ENCODE measurements at places on chromosomes 16 and 17.

DNA sequence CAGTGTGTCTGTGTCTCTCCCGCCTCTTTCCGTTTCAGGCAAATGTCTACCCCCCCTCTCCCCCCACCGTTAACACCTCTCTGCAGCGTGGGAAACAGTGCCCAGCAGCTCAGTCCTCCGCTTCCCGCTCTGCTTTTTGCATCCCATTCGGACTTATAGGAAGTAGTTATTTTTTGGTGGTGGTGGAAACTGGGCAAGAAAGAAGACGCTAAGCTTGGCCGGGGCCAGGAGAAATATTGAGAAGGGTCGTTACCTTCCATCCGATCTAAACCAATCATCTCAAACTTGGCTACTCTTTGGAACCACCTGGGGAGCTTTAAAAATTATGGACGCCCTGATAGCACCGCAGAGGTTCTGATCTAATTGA, 499 bp upstream of the HLF start:
- no peak for DNase-seq

GRCh38 chr16:1082266-1082951, 9.9 kb downstream of the SSTR5 start:
- DNase-seq = no peak

DNA sequence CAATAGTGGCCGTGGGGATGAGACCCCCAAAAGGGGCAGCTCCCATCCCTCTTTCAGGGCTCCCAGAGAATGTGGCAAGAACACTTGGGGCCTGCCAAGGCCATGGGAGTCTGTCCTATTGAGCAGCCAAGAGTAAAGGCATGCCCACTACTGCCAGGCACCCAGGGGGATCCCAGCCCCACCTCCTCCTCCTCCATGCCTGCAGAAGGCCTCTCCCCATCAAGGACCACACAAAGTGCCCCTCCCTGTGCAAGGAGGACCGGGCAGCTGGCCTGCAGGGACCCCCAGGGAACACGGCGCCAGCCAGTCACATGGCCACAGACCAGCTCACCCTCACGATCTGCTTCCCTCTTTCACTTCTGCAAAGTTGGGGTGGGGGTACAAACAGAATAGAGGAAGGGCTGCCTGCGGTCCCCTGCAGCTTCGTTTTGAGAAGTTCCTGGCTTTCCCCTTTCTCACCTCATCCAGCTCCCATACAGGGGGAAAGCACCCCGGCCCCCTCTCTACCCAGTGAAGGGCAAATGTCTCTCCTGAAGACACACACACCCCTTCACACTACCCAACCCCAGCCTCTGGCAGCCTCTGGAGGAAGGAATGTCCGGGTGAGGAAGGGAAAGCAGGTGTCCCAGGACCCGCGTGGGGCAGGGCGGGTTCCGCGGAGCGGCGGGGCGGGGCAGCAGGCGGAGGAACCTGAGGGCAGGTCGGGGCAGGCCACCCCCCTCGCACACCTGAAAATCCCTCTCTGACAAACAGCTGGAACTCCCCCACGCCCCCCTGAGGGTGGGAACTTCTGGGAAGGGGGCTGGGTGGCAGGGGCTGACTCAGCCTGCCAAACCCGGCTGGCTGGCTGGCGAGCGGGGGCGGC, 2.0 kb downstream of the PPP1R9B start:
- DNase-seq = no peak

DNA sequence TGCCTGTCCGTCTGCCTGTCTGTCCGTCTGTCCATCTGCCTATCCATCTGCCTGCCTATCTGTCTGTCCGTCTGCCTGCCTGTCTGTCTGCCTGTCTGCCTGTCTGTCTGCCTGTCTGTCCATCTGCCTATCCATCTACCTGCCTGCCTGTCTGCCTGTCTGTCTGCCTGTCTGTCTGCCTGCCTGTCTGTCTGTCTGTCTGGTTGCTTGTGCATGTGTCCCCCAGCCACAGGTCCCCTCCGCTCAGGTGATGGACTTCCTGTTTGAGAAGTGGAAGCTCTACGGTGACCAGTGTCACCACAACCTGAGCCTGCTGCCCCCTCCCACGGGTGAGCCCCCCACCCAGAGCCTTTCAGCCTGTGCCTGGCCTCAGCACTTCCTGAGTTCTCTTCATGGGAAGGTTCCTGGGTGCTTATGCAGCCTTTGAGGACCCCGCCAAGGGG, 5.6 kb downstream of the GCGR start:
- DNase-seq = no peak

- no peak for DNase-seq
Measured at GRCh38 chr17:14428648-14429029, 127.8 kb downstream of the HS3ST3B1 start.

DNA sequence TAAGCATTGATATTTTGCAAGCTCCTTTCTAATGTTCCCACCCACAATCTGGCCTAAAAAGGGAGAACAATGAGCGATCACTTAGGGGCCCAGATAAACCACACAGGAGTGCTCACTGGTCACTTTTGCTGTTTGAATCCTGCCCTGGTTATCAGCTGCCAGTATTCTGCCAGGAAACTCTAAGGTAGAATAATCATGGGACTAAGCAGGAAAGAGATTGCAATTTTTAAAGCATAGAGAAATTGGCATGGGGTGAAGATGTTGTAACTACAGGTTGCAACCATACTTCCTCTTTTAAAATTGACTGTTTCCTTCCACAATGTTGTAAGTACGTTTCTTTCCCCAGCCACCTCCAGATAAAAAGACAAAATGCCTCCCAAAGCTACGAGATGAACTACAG, 251.2 kb upstream of the CDH11 start:
- DNase-seq = no peak

- DNase-seq = no peak
Measured at GRCh38 chr17:48247038-48247437, 139.5 kb downstream of the SNX11 start.

GRCh38 chr17:40224718-40225550, 5.8 kb downstream of the WIPF2 start:
- no peak for DNase-seq

DNA sequence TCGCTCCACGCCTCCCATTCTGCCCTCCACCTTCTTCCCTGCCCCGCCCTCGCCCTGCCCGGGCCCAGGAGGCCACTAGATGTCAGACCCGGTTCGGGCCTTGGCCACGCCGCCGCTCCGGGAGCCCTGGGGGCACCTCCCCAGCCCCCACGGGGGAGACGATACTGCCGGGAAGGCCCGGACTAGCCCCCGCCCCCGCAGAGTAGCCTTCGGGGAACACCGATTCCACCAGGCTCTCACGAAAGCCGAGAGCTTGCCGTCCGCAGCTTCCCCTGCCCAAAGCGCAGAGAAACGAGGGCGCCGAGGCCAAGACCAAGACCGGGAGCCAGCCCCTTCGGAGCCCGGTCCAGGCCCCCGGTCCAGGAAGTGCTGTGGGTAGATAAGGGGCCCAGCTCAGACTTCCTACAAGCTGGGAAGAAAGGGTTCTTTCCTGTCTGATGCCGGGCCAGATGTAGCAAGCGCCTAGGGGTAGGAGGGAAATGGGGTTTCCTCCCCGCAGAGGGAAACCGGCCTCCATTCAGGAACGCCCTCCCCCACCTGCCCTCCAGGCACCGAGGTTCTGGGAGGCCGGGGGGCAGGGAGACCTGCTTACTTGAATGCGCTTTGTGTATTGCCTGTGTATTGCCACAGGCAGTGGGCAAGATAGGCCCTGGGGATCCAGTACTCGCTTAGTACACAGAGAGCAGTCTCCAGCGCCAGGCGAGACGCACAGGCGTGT, 806 bp upstream of the CYB561 start:
- no peak for DNase-seq

DNA sequence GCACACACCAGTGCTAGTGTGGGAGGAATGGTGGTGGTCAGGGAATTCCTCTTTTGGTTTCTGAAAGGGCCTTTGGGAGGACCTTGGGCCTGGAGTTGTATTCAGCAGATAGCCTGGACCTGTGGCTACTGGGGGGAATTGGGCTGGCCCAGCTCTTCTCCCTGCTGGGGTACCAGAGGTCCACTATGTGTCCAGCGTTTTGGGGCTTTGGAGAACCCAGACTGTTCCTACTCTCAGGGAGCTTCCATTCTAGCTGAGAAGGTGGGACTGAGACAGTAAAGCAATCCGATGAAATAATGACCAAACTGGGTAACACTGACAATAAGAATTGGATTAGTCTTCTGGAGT, 2.4 kb downstream of the EPN3 start:
- no peak for DNase-seq

DNA sequence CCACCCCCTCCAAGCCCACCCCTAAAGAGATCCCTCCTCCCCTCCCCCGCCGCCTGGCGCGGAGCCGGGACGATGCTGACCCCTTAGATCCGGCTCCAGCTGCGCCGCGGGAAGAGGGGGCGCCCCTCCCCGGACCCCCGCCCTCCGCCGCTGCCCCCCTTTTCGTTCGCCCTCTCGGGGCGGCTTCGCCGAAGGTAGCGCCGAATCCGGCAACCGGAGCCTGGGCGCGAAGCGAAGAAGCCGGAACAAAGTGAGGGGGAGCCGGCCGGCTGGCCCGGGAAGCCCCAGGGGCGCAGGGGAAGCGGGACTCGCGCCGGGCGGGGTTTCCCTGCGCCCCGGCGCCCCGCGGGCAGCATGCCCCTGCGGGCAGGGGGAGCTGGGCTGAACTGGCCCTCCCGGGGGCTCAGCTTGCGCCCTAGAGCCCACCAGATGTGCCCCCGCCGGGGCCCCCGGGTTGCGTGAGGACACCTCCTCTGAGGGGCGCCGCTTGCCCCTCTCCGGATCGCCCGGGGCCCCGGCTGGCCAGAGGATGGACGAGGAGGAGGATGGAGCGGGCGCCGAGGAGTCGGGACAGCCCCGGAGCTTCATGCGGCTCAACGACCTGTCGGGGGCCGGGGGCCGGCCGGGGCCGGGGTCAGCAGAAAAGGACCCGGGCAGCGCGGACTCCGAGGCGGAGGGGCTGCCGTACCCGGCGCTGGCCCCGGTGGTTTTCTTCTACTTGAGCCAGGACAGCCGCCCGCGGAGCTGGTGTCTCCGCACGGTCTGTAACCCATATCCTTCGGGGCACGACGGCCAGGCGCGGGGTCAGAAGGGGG, 623 bp downstream of the CACNA1G start:
- DNase-seq = no peak

GRCh38 chr16:23026784-23027362, 122.4 kb downstream of the USP31 start:
- DNase-seq = no peak

DNA sequence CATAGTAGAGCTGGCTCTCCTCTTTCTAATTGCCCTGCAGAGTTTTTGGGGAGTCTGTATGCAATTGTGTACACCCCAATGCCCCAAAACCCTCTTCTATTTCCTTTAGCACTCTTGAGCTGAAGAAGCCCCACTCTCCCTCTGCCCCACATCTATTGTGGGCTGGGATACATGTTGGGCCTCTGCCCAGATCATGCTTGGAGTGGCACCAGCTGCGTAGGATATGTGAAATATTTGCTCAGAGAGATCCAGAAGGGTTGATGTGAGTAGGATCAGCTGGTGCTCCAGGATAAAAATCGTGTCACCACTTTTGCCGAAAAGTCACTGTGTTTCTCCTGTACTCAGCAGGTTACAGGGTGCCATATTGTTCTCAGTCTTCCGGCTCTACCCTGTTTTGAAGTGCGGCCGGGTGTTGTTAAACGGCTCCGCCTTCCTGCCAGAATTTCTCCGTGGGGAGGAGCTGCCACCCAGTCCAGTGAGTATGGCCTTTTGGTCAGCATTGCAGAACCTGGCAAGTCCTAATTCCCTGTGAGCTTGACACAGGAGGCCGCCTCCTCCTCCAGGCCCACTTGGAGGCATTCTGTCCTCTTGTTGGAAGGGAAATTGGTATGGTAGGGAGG, 664.5 kb downstream of the WWOX start:
- DNase-seq = no peak

Measured in cerebellar nuclear complex (tissue), 1 donor.